Stimulated activated CD4-positive, alpha-beta T cell treated with anti-CD3 and anti-CD28 coated beads, Interleukin-4, amount 100 ng/mL, for 48 hours (primary cell): ENCODE measurements at places on chromosomes 7 and 10.

DNA sequence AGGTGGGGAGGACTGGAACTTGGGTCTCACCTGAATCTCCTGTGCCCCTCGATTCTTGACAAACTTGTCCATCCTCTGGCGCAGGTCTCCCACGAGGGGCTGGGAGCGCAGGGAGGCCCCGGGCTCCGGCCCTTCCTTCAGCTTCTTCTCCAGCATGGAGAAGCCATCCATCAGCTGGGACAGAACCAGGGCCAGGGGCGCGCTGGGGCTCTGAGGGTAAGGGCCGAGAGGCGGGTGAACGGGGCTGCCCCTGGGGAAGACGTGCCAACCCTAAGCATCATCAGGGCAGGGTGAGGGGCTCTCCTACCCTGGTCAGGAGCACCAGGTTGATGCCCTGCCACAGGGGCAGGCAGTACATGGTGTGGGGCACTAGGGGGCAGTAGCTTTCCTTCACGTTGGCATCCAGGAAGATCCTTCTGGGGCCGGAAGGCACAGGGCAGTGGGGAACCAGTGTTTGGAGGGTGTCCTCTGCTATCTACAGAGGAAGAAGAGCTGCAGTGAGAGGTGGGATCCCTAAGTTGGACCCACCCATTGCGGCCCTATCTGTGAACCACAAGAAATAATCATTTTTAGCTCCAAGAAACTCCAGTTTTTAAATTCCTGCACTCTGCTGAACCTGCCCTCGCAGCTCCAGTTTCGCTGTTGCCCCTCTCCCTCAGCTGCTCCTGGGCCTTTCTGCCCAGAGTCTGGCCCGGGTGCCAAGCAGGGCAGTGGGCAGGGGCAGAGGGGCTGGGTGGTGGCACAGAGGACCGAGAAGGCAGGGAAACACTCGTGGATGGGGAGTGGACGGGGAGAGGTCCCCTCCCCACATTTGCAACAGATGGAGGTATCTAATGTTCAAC, 10.8 kb upstream of the PYROXD2 start:
- DNase-seq = peak; percentile 25

- DNase-seq = no peak
Observed at GRCh38 chr10:69101451-69102095, 13.7 kb downstream of the SRGN start.

- DNase-seq = peak; percentile 6
Observed at GRCh38 chr7:156095908-156096539, 283.8 kb upstream of the SHH start.

- DNase-seq = no peak
Observed at GRCh38 chr7:82528577-82529310, 85.2 kb upstream of the CACNA2D1 start.

DNA sequence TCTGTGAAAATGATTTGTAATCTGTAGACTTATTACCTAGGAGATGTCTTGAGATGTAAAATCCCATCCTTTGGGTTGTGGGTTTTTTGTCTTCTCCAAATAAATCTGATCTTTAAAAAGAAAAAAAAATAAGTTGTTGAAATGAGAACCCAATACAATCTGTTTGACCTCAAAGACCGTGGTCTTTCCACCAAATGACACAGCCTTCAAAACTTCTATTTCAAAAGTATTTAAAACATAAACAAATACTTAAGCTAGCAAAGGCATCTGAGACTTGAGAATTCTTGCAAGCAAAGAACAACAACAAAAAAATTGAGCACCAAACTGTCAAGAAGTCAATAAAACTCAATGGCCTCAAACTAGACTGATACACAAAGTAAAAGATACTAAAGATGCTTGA, 67.9 kb upstream of the HECW1 start:
- DNase-seq = no peak

DNA sequence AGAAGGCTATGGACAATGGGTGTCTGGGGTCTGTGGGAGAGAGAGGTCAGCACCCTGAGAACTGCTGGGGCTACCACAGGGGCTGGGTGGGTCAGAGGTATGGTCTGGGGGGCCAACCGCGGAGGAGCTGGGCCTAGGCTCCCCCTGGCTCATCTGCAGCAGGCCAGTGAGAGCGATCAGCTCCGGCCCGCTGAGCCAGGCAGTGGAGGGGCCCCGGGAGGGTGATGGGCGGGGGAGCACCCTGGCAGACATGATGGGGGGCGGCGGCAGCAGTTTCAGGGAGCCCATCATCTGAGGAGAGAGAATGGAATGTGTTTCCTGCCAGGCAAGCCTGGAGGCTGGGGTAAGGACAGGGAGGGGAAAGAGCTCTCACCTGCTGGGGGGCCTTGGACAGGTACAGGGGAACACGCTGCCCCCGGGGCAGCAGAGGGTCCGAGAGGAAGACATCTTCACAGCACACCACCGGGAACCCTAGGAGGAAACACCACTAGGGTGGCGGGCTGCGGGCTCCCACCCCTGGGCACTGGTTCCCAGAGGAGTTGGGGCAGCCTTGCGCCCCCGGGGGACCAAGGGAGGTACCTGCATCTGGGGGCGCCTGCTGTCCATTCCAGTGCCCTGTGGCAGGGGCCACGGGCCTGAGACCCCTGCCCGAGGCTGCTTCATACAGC, 1.3 kb downstream of the SAP25 start:
- no peak for DNase-seq

DNA sequence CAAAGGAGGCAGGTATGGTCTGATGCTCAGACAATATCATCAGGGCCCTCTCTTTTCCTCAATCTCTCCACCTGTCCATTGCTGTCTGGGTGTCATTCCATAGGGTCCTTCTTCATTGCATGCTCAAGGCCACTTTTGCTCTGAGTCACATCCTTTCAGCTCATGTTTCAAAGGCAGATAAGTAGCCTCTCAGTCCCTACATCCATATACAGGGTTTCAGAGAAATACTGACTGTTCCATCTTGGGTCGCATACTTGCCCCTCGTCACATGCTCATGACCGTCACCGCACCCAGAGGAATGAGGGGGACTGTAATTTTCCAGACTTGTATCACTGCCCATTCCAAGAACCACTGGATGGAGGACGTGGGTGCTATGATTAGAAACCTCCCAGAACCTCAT, 93.4 kb downstream of the FAM107B start:
- DNase-seq = no peak

DNA sequence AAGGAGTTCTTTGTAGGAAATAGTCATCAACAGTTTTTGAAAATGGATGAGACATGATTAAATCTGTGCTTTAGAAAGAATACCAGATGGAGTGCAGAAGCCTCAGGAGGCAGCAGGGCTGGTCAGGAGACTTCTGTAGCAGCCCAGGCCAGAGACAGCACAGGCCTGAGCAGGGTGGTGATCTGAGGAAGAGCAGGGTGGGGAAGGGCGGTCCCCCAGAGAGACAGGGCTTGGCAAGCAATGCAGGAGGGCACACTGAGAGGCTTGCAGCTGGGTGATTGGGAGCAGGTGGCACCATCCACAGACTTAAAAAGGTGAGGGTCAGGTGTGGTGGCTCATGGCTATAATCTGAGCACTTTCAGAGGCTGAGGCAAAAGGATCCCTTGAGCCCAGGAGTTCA, 4.3 kb upstream of the SMKR1 start:
- no peak for DNase-seq

DNA sequence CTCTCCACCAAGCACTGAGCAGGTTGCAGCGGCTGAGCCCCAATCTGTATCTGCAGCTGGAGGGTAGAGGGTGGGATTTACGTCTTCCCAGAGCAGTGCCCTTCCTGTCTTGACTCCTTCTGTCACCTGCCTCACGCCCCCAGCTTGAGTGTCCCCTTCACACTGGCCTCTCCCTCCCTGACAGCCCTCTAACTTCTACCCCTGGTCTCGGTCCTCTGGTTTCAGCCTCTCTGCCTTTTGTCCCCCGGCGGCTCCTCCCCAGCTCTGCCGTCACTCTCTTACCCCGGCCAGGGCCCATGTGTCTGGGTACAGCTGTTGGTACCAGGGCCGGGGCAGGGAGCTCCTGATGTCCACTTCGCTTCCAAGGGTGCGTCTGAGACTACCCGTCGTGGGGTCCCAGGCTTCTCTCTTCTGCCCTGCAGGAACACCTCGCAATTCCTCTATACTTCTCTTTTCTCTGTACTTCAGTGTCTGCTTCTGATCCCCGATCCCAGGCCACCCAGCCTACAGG, 654 bp downstream of the MUC3A start:
- no peak for DNase-seq

GRCh38 chr10:112446055-112446854, 459 bp downstream of the ZDHHC6 start:
- no peak for DNase-seq

DNA sequence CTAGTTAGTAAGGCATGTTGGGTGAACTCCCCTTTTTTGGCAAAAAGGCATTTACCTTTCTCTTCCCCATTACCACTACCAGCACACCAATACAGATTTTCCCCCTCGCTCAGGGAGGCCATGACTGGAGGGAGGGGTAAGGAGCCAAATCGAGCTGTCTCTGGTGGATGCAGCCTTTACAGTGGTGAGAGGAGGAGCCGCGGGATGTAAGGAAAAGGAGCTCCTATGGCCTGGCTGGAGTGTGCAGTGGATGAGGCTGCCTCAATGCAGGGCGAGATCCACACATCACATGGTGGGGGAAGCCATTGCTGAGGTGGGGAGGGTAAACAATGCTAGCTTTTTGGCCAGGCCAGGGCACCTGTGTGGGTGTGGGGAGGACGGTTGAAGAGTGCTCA, 416.2 kb downstream of the EXOC4 start:
- DNase-seq = no peak

GRCh38 chr7:96189129-96189820, 132.6 kb downstream of the SLC25A13 start:
- DNase-seq = no peak
